ENCODE measurements at places on chromosomes 7 and 10.

DNA sequence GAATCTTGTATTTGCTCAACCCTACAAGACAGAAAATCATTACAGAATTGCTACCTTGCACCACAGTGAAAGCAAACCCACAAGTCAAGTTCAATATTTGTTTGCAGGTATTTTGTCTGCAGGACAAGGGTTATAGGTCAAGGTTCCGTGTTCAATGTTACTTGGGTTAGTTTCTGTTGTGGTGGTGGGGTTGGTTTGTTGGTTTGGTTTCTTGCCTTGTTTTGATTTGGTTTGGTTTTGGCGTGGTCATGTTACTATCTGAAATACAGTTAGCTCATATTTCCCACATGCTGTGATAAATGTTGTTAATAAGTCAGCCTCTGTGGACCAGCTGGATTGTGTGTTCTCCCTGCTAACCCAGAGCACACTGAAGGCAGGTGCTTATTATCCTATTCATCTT lies 75.6 kb upstream of the INSIG1 start:
- no peak for DNase-seq

DNA sequence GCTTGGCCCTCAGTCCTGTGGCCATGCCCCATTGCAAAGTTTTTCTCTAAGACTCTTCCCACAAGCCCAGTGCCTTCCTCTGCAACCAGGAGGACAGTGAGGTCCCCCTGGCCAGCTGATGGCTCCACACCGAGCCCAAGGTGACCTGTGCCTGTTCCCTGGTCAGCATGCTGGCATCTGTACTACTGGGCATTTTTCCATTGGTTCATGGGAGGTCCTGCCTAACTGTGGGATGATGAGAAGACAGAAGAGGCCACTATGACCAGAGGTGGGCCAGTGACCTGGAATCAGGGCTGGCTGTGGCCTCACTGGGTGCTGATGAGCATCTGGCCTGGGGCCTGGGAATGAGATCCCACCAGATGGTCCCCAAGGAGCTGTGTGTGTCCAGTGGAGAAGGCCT lies 20.2 kb downstream of the CALML3 start:
- DNase-seq: no peak

DNA sequence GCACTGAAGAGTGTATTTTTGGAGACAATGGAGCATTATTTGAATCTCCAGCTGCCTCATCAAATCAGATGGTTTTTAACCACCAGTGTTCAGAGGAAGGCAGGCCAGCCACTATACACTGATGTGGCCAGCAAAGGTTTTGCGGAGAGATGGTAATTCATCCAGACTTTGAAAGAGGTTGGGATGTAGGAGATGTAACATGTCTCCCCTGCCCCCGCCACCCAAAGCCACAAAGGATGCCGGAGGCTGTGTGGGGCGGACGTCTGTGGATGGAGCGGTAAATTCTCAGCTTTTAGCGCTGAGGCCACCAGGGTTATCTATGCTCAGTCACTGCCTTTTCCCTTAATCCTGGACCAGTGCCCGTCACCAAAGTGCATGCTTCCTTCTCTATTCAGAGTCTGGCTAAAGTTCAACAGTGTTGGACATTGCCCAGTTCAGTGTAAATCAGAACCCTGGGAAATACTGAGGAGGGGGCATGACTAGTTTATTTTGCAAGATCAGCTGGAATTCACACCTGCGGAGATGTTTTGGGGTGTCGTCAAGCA lies 3.7 kb upstream of the TRIP6 start:
- no peak for DNase-seq

DNA sequence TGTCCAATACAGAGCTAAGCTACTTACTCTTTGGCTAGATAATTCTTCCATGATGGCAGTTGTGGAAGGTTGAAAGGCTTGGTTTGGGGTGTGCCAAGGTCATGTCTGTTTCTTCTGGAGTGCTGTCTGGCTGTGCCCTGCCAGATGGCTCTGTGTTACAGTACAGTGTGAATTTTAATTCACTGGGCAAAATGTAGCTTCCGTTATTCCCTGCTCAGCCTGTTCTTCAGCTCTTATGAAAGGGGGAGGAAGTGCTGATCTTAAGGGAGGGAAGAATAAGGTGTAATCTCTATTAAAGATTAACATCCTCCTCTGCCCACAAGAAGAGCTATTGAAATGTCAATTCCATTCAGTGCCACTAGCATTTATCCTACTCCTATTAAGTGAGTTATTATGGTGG lies 52.2 kb downstream of the SND1 start:
- DNase-seq: no peak

GRCh38 chr7:55377162-55377817 lies 12.2 kb downstream of the LANCL2 start:
- no peak for DNase-seq

- no peak for DNase-seq
Measured at GRCh38 chr10:60105295-60105695, 198.9 kb upstream of the CCDC6 start.

DNA sequence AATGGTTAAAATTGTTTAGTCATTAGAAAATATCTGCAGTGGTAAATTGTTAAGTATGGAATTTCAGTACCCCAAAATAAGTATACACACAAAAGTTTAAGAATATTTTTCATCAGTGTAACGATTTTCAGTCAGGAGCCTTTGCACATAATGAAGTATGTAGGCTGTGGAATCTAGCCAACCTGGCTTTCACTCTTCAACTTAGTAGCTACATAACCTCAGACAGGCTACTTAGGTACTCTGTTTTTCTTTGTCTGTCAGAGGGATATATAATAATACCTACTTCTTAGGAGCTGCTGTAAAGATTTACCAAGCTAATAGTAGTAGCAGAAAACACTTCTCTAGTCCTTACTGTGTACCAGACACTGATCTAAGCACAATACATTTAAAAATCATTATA lies 137.5 kb downstream of the ZEB1 start:
- no peak for DNase-seq

DNA sequence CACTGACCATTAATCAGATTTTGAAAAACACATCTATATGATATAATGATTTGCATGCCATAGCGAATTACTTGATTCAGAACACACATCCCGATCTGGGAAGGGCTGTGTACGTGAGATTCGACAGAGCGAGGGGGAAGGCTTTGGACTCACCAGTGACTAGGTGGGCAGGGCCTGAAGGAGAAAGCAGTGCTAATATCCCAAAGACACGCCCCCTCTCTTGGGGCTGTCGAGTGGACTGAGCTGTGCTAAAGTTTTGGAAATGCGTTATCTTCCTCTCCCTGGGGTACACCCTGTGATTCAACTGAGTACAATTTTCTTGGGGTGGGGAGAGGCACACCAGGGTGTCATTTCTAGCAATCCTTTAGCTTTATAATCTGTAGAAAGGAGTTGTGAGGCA lies 1.8 kb downstream of the LRRC17 start:
- no peak for DNase-seq

DNA sequence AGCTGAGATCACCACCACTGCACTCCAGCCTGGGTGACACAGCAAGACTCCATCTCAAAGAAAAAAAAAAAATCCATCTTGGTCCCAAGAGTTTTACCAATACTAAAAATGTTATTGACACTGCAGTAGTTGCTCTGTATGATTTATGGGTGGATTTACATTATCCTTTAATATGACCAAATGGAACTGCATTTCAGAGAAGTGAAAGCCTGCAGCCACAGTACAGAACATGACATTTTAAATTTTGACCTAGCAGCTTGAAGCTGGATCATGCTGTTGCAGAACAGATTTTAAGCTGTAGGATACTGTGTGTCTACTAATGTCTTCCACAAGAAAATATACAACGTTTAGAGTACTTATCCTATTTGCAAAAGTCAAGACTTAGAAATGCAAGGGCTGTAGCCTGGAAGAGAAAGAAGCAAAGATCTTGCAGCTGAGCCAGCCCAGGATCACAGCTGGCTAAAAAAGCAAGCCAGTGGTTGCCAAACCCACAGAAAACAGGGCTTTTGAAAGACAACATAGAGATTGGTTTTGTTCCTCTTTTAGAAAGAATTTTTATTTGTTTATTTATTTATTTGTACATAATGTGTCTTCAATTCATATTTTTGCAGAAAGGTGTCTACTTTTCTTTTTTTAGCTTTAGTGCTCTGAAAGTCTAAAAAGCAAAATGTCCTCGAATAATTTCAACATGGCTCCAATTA lies 55.2 kb upstream of the WNT16 start:
- no peak for DNase-seq

DNA sequence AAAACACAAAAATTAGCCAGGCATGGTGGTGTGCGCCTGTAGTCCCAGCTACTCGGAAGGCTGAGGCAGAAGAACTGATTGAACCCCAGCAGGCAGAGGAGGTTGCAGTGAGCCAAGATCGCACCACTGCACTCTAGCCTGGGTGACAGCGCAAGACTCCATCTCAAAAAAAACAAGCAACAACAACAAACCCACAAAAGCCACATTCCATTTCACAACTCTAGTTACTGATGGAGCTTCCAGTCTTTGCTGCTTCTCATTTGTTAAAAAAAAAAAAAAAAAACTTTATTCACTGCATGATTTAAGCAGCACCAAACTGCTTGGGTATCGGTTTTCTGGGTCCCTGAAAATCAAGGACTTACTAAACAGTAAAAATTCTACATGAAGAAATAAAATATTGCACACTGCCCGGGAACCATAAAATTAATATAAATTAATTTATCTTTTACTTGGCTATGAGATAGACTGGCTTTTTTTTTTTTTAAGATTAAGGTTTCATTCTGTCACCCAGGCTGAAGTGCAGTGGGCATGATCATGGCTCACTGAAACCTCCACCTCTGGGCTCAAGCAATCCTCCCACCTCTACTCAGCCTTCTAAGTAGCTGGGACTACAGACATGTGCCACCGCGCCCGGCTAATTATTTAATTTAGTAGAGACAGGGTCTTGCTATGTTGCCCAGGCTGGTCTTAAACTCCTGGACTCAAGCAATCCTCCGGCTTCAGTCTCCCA lies 42.0 kb downstream of the SRPK2 start:
- no peak for DNase-seq

GRCh38 chr10:90917238-90917967 lies 3.5 kb downstream of the ANKRD1 start:
- no peak for DNase-seq

DNA sequence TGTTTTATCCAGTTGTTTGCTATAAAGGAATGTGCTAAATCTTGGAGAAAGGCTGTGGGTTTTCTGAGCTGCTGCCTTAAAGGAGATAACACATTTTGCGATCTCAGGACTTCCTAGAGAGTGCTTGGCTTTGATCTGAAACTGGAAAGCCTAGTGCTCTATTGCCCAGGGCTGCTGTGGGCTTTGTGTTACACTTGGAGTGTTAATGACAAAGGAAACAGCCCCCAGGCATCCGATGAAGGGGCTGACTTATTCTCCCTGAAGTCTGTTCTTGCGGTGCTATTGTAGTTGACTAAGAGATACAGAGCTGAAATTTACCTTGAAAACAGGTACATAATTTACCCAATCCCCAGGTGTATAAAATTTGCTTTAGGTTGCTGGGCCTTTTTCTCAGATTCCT lies 74.5 kb downstream of the SND1 start:
- no peak for DNase-seq

GRCh38 chr7:28036696-28037095 lies 143.9 kb downstream of the JAZF1 start:
- no peak for DNase-seq

GRCh38 chr7:85135977-85136376 lies 50.9 kb downstream of the SEMA3D start:
- DNase-seq: no peak

GRCh38 chr7:1643270-1644092 lies 26.6 kb upstream of the ELFN1 start:
- no peak for DNase-seq

GRCh38 chr7:66047426-66047825 lies 28.2 kb upstream of the ASL start:
- DNase-seq: no peak

- no peak for DNase-seq
Measured at GRCh38 chr7:101956130-101956529, 138.7 kb downstream of the CUX1 start.

DNA sequence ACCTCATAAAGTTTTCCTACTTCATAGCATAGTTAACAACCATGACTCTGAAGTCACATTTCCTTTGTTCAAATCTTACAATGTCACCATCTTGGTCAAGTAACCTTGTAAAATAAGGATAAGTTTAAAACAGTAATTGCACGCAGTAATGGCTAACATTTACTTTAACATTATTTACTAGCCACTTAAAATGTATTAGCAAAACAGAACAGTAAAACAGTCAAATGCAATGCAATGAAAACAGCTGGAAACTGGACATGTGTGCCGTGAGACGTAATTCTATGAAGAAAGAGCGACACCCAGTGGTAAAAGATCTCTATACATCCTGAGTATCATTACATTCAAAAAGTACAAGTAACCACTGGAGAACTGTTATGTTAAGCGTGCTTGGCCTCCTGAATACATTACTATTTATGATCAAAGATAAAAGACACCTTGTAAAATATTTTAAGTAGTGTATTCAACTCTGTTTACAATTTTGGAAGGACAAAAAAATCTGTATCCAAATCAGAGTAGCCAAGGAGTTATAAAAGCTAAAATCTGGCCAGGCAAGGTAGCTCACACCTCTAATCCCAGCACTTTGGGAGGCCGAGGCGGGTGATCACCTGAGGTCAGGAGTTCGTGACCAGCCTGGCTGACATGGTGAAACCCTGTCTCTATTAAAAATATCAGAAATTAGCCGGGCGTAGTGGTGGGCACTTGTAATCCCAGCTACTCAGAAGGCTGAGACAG lies 27.2 kb downstream of the ATE1 start:
- DNase-seq: peak; percentile 67

- no peak for DNase-seq
Measured at GRCh38 chr7:97126483-97127171, 9.1 kb downstream of the SDHAF3 start.

DNA sequence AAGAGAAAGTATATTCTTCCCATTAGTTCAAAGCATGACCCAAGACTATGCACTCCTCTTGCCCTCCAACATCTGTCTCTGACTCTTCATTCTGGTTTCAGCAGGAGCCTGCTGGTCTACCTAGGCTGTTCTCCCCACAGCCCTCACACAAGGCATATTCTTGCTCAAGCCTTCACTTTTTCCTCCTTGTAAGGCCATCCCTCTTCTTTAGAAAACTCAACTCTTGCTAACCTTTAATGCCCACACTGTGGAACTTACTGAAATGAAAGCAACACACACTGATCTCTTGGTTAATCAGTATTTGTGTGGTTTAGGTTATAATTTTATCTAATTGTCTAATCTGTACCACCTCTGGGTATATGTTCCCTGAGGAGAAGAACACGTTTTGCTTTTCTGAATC lies 75.8 kb downstream of the PRKCQ start:
- no peak for DNase-seq

GRCh38 chr10:50275650-50276235 lies 24.4 kb upstream of the ASAH2 start:
- DNase-seq: peak; percentile 20

DNA sequence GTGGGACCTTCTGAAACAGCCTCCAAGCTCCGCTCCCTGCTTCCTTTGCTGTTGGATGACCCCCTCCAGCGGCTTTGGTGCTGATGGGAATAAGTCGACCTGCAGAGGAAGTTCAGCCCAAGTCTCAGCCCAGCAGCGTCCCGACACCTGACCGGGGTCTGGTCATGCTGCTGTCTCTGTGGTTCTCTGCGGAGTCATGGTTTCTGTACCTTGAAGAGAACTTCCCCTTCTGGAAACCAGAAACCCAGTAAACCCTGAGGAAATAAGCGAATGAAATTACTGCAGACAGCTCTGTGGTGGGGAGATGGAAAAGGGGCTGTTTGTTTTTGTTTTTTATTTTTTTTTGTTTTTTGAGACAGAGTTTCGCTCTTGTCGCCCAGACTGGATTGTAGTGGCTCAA lies 18.3 kb upstream of the ZNF12 start:
- no peak for DNase-seq

All from hippocampal formation (tissue), 2 donors.